ENCODE measurements at places on chromosomes 11 and 22.

DNA sequence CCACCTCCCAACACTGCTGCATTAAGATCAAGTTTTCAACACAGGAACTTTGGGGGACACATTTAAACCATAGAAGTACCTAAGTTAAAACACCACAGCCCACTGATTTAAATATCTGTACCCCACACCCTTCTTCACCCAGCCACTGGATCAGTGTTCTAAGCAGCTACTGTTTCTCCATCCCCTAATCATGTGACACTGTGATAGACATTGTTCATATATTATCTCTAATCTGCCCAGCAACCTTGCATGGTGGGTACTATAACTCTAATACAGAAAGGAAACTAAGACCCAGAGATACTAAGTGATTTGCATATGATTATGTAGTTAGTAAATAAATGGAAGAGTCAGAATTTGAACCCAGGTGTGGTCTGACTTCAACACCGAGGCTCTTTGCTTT lies 70.5 kb upstream of the NNMT start:
- no peak for DNase-seq

- no peak for DNase-seq
These were observed 387.5 kb upstream of the NARS2 start for GRCh38 chr11:78961937-78962701.

DNA sequence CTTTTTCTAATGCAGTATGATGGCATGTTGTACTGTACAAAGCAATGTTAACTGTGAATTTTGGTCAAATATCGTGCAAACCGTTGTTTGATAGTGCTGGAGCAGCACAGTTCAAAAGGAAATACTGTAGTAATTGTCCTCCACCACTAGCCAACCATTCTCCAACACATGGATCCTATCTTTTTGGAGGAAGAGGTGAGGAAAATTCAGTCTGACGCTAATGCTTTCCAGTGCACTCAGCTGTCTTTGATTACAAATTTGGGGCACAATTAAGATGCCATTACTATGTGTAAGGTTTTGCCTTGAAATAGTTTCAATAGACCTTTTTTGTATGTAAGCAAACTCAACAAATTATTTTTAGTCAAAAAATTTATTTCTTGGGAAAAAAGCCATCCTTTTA lies 240.5 kb upstream of the CCDC179 start:
- DNase-seq: no peak

DNA sequence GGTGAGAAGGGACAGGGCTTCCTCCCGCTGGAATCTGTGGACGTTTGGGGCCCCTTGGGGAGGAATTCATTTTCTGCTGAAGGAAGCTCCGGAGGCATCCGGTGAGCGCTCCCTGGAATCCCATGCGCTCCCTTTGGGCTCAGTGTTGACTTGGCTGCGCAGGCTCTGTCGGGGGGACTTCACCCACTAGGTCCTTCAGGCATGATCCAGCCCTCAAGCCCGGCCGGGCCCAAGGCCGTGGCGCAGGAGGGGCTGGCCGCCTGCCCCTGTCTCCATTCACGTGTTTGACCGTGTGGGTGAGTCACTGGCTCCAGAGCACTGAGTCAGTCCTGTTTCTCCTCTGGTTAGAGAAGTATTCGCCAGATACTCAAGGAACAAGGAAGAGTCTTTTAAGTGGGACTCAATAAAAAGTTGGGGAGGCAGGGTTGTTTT lies 1.4 kb downstream of the CTTN start:
- DNase-seq: no peak

DNA sequence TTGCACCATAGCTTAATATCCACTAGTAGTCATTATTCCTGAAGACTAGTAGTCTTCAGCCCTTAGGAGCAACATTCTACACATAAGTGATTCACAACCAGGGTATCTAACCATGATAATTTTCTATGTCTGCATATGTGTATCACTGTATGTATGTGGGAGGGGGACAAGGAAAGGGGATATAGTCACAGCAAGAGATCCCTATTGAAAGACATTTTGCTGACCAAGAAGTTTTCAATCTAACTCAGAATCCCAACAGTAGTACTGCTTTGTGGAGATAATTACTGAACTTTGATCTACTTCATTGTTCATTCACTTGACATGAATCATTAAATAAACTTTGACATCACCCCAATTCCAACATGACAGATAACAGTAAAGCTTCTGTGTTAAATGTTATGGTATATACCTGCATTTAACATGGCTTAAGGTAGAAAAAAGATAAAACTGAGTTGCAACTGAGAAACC lies 10.3 kb downstream of the PIK3C2A start:
- no peak for DNase-seq

DNA sequence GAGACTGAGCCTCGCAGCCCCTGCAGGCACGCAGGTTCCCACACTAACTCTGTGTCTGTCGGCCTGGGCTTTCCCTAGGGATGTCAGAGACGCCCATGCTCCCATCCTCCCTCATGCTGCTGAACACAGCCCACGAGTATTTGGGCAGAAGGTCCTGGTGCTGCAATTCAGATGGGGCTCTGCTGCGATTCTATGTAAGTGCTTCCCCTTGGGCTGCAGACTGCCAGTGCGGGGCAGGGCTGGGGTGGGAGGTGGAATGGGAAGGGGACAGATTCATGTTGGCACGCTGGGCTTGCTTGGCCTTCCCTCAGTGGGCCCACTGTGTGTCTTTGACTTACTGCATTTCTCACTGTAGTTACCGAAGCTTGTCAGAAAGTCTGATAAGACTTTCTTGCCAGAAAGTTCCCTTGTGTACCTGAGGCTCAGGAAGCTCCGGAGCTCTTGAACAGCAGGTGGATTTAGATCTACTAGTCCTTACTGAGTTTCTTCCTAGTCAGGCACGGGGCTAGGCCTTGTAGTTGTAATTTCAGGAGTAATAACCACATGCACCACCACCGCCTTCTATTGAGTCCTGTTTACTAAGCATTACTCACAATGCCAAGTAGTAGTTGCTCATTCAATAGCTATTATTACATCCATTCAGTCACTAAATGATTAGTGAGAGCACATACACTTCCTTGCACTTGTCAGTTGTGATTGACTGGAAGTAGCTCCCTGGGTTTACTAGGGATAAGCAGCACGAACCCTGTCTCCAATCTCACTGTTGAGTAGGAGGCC lies 65.2 kb downstream of the CABIN1 start:
- no peak for DNase-seq

GRCh38 chr11:110445437-110445836 lies 15.7 kb downstream of the FDX1 start:
- no peak for DNase-seq

GRCh38 chr22:28381429-28382167 lies 298.0 kb downstream of the TTC28 start:
- DNase-seq: no peak

DNA sequence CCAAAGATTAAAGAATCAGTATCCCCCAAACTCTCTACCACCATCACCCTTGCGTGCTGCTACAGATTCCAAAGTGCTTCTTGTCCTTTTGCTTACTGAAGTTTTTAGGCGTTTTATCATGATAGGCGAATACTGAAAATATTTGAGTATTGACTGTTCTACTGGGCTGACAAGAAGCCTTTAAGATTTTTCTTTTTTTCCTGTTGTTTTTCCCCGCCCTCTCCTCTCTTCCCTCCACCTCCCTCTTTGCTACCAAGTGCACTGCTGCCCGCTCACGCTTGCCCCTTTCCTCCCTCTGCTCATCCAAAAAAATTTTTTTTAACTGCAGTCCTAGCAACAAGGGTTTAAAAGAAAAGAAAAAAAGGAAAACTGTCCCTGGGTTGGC lies 679 bp downstream of the SPCS2 start:
- no peak for DNase-seq

DNA sequence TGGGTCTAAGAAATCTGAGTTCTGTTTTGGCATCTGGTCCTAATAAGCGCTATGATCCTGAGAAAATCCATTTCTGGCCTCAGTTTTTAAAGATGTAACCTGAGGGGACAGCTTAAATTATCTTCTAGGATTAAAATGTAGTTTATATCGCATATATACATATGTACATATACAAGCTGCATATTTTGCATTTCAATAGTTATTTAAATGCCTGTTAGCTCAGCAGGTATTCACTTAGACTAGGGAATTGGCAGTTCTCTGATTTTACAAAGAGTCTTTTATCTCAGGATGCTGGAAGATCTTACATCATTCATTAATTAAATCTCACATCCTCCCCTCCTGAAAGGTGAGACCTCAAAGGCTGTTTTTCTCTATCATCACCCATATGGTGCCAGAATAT lies 1232.8 kb downstream of the LRRC4C start:
- DNase-seq: no peak

DNA sequence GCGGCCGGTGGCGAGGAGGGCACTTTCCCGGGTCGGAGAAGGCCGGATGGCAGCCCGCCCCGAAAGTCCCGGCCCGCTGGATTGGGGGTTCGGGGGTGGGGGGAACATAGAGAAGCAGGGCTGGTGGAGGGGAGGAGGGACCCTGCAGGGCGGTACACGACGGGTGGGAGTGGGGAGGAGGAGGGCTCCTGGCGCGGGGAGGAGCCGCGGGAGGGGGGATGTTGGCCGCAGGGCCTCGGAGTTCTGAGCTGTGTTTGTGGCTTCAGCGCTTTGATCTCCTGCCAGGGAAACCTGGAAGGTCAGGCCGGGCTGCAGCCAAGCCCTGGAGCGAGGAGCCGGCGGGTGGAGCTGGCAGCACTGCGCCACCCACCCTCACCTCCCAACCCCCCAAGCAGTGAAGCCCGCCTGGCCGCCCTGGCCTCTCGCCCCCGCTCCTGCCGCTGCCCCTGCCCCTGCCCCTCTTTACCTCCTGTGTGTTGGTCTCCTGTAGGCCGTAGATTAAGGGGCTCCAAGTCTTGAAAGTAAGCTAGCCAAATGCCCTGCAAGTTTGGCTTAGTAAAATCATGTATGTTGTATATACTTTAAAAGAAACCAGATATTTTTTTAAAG lies 30.9 kb downstream of the C22orf31 start:
- no peak for DNase-seq

DNA sequence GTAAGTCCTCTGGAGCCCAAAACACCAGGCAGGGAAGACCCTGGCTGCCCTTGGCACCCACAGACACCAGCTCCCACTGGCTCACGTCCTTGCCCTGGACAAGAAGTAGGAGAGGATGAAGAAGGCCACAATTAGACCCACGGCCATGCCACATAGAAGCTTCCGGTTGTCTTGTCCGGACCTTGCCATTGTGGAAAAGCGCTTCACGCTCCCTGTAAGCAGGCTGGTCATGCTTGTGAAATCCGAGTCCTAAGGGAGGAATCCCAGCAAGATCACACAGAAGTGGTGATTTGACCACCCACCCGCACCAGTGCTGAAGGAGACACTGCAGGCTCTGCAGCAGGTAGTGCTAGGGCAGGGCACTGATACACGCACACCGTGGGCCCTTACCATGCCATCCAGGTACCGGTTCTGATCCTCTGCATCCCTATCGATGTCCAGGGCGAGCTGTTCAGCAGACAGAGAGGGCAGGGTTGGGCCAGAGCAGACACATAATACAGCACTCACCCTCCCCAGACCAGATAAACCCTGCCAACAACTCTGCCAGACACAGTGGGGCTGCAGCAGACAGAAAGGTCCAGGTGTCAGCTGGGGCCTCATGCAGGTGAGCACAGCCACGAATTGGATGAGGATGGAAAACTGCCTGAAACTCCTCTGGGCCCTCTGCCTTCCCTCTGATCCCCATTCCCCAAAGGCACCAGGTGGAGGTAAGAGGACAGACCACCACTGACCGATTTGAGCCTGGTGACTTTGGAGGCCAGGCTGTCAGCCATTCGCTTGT lies 1.8 kb downstream of the BET1L start:
- DNase-seq: no peak

GRCh38 chr11:11988099-11988651 lies 20.3 kb downstream of the DKK3 start:
- no peak for DNase-seq

DNA sequence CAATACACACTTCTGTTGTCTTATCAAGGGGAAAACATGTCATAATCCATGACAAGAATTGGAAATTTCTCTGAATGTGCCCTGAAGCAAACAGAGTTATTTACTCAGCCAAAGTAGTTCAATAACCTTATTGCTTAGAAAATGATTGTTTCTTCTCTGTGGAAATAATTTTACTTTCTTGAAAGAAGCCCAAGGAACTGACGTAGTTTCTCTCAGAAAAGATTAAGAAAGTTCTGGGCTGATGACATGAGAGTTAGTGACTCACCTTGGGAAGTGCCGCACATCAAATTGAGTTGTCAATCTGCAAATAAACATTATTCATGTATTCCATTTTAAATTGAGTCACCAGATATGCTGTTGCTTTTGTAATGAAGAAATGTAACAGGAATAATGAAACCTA lies 418.6 kb upstream of the LRRC4C start:
- no peak for DNase-seq

GRCh38 chr22:44940130-44940529 lies 69.7 kb downstream of the PHF21B start:
- no peak for DNase-seq

GRCh38 chr11:5547982-5548381 lies 358 bp downstream of the OR52H1 start:
- no peak for DNase-seq

DNA sequence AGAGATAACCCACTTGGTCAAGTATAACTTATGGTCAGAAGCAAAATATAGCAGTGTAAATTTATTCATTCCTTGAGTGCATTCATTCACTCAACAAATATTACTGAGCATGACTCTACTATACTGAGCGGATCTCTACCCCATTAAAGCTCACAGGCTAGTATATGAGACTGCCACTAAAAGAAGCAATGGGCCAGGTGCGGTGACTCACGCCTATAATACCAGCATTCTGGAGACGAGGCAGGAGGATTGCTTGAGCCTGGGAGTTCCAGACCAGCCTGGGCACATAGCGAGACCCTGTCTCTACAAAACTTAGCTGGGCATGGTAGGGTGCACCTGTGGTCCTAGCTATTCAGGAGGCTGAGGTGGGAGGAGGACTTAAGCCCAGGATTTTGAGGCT lies 197.6 kb upstream of the BLID start:
- DNase-seq: no peak

DNA sequence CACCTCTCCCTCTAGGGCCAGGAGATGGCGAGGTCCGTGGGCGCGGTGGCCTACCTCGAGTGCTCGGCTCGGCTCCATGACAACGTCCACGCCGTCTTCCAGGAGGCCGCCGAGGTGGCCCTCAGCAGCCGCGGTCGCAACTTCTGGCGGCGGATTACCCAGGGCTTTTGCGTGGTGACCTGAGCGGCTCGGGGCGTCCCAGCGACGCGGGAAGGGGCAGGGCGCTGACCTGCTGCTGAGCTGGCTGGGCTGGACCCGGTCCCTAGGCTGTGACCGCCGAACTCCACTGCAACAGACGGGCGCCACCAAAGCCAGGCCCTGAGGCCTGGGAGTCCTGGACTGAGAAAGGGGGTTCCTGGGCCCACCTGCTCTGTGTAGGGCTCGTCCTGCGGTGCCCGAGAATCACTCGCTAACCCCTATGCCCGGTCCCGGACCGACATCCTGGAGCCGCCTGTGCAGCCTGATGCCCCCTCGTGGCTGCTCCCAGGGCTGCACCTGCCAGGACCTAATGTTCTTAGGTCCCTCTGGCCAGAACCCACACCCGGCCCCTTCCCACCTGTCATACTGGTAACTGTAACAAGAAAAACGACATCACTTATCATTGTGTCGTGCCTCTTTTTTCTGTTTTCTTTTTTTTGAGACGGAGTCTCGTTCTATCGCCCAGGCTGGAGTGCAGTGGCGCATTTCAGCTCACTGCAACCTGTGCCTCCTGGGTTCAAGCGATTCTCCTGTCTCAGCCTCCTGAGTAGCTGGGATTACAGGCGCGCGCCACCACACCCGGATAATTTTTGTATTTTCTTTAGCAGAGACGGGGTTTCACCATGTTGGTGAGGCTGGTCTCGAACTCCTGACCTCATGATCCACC lies 15.0 kb downstream of the RHOD start:
- DNase-seq: peak; percentile 68

GRCh38 chr22:40826984-40827741 lies 8.0 kb upstream of the SLC25A17 start:
- no peak for DNase-seq
